ENCODE measurements at places on chromosomes 5 and 9. TPM values are rescaled to one million over a fixed set of nuclear protein-coding genes. Genes with fewer than 3 reads are reported as not detected.

The MED7 gene
- total RNA-seq = 21.2 TPM

The SLIT3 gene
- not detected for total RNA-seq

The GABRA1 gene
- not detected for total RNA-seq

The SV2C gene
- total RNA-seq = 0.88 TPM

The IER5L gene
- 60.3 TPM for total RNA-seq

The IPO11 gene
- 43.4 TPM for total RNA-seq

The CLIC3 gene
- total RNA-seq = 0.91 TPM

The RGP1 gene
- total RNA-seq = 26.6 TPM

The PCDHB4 gene
- not detected for total RNA-seq

The TRIM7 gene
- total RNA-seq = 1.8 TPM

Measured in Calu3 (cell line).